Cardiac muscle cell (in vitro differentiated cells and primary cell): ENCODE measurements at places on chromosomes 5 and 9.

DNA sequence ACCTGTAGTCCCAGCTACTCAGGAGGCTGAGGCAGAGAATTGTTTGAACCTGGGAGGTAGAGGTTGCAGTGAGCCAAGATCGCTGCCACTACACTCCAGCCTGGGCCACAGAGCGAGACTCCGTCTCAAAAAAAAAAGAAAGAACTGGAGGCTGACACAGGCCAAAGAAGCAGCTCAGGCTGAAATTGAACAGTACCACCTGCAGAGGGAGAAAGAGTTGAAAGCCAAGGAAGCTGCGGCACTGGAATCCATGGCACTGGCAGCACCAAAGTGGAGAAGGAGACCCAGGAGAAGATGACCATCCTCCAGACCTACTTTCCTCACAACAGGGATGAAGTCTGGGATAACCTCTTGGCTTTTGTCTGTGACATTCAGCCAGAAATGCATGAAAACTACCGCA lies 11.3 kb upstream of the TMEM141 start:
- no peak for DNase-seq

GRCh38 chr9:68631811-68632210 lies 73.2 kb upstream of the PIP5K1B start:
- DNase-seq: no peak

DNA sequence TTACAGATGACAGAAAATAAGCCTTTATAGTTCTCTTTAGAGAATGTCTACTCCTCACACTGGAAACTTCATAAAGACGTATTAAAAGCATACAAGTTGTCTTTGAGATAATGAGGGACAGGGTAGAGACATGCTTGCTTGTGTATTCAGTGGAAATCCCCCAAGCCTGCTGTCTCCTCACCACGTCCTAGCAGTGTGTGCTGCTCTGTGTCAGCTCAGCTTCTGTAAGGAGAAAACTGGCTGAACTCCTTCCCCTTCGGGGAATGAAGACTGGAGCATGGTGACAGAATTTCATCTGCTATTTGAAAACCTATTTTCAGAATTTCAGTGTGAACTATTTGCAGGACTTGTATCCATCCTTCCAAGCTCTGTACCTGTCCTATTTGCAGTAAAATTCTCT lies 9.4 kb downstream of the OR2V2 start:
- no peak for DNase-seq

GRCh38 chr9:35027860-35028259 lies 38.3 kb downstream of the DNAJB5 start:
- DNase-seq: no peak

- no peak for DNase-seq
These were observed 11.4 kb downstream of the VCAN start for GRCh38 chr5:83482961-83483360.

DNA sequence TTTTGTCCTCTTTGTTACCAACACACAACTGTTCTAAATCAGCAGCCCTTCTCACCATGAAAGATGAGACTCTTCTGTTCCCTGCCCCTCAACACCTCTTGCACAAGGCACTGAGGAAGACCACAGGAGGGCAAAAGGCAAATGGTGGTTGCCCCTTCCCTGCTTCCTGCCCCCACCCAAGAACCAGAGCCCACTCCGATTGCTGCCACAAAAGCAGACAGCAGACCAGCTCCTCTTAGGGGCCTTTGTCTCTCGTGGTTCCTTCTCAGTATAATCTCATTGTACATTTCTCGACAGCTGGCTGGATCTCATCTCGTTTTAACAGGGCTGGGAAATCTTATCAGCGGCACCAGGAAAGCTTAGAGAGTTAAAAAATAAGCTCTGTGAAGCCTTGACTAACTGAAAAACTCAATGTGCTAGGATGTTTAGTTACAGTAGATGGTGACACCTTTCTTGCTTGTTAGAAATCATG lies 1.1 kb downstream of the MVB12B start:
- DNase-seq: no peak

- DNase-seq: peak; percentile 76
These were observed 505 bp downstream of the C5orf34 start for GRCh38 chr5:43514471-43514815.

DNA sequence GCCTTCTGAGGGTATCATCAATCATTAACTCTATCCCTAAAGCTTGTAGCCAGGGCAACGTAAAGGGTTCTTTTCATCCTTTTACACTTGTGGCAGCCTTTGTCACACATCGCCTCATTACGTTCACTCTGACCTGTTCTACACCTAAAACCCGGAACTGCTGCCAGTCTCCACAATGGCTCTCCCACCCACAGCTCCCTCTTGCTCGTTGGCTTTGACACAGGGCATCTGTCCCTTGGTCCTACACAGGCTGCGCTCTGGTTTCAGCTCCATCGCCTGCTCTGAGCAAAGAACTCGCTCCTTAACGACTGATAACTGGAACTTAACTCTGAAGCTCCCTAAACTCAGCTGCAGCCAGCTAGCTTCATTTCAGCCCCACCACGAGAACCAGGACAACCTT lies 112.8 kb upstream of the CTNND2 start:
- DNase-seq: no peak

GRCh38 chr5:7754997-7755596 lies 95.8 kb downstream of the CFAP90 start:
- DNase-seq: peak; percentile 47

GRCh38 chr9:113376634-113377567 lies at the start of gene HDHD3:
TSS of gene HDHD3 (minus strand) at chr9:113376986. CDS start at chr9:113374354, 2,632 bp downstream.
- DNase-seq: peak; percentile 90
